Thoracic aorta (tissue), 2 donors: ENCODE measurements at places on chromosomes 5 and 9. TPM values are rescaled to one million over a fixed set of nuclear protein-coding genes. Genes with fewer than 3 reads are reported as not detected.
A peak's percentile ranks its signal among the peaks of the same experiment; 100 is the strongest.

GRCh38 chr9:36949466-36949865 is 84.6 kb downstream of the PAX5 start:
- H3K27ac ChIP-seq: no peak overlapping the region
- no peaks in the 10 kb centered on the region for H3K27me3 ChIP-seq
- no peaks in the 10 kb centered on the region for H3K4me1 ChIP-seq
- DNase-seq: no peak

The TRPM3 gene
- total RNA-seq: 2.1 TPM

DNA sequence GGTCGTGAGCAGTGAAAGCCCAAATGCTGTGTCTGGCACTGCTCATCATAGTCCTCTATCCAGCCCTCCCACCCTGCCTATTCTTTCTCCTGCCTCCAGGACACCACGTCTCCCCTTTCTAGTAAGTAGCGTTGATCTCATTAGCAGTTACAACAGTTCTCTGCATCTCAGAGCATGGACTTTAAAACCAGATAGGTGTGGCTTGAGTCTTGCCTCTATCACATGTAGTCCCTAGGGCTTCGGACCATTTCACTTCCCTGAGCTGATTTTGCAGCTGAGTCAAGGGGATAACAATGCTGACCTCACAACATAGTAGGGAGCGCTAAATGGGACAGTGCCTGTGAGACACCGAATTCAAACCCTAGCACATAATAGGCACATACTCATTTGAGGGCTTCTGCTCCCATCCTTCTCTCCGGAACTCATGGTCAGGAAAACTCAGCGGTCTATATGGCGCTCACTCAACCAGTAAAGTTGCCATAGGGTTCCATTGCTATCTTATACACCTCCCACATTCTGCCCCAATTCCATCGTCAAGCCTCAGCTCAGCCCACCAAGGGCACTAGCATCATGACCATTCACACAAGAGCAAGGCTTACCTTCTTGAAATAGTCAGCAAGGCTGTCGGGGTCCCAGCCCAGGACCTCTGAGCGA is 515 bp downstream of the LCP2 start:
- no peaks in the 10 kb centered on the region for H3K27me3 ChIP-seq
- H3K4me3 ChIP-seq: peak overlapping the region; percentile 69
- DNase-seq: no peak
- no peaks in the 10 kb centered on the region for H3K4me1 ChIP-seq
- H3K36me3 ChIP-seq: no peaks in the 10 kb centered on the region

GRCh38 chr5:147554261-147554817 is 44.5 kb upstream of the DPYSL3 start:
- H3K36me3 ChIP-seq: no peaks in the 10 kb centered on the region
- no peak for DNase-seq
- H3K27ac ChIP-seq: peak overlapping the region; percentile 88

- no peak overlapping the region for H3K27ac ChIP-seq
- no peaks in the 10 kb centered on the region for H3K27me3 ChIP-seq
- H3K4me1 ChIP-seq: no peaks in the 10 kb centered on the region
Measured at GRCh38 chr9:108550106-108550505, 305.7 kb downstream of the ACTL7B start.

- H3K36me3 ChIP-seq: no peaks in the 10 kb centered on the region
- H3K27me3 ChIP-seq: no peaks in the 10 kb centered on the region
- no peak for DNase-seq
- H3K27ac ChIP-seq: no peak overlapping the region
Measured at GRCh38 chr5:175226506-175226905, 217.5 kb downstream of the DRD1 start.

The LEAP2 gene
- total RNA-seq: not detected

The DPH7 gene
- total RNA-seq: 36.8 TPM

DNA sequence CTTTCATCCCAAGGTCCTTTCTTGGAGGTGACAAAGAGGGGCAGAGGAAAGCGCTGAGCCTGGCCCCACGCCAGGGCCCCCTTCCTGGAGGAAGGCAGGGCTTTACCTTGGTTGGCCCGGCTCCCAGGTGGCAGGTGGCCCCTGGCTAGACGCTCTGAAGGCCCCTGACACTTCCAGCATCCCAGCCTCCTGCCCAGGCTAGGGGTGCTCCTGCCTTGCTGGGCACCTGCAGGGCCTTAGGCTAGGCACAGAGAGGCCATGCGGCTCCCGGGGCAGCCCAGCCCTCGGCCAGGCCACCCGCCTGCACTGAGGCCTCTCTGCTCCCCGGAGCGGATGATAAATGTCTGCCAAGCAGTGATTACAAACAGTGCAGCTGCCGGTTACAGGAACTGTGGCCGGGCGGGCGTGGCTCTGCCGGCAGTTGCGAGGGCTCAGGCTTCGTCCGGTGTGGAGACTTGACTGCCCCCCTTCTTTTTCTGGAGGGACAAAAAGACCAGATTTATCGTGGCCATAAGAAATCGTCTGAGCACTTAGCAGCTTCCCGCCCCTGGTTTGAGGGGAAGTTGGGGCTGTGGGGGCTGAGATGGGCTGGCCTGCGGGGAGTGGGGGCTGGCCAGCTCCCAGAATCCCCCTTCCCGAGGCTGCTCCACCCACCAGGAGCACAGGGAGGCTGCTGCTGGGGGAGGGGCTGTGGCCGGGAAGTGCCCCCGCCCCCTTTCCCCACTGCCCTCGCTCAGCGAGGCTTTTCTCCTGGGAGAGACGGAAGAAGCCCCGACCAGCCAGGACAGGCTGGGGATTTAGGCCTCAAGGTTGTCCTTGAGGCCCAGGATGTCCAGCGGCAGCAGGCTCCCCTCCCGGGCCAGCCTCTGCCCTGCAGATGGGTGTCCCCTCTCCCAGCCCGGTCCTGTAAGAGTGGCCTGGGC is 31.6 kb upstream of the UBAC1 start:
- H3K4me1 ChIP-seq: peaks cover 13% of the 10 kb centered on the region
- peak overlapping the region; percentile 22 for H3K27ac ChIP-seq
- peak; percentile 49 for DNase-seq

- DNase-seq: peak; percentile 57
- H3K4me3 ChIP-seq: no peak overlapping the region
- H3K27me3 ChIP-seq: no peaks in the 10 kb centered on the region
- no peak overlapping the region for H3K27ac ChIP-seq
Measured at GRCh38 chr9:81671880-81672280, 17.5 kb downstream of the TLE1 start.

DNA sequence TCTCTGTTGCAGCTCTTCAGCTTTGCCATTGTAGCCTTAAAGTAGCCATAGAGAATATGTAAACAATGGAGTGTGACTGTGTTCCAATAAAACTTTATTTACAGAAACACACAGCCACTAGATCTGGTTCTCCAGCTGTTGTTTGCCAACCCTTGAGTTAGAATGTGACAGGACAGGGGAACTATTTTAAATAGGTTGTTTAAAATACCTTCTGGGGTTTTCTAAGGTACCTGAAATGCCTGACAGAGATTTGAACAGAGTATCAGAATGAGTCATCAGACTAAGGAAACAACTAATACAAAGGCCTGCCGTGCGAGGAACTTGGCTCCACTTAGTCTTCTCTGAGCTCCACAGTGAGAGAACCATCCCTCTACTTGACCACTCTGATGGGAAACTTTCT is 85.4 kb downstream of the HSD17B4 start:
- no peaks in the 10 kb centered on the region for H3K4me1 ChIP-seq
- H3K4me3 ChIP-seq: no peak overlapping the region
- H3K36me3 ChIP-seq: no peaks in the 10 kb centered on the region
- no peaks in the 10 kb centered on the region for H3K27me3 ChIP-seq

GRCh38 chr5:164742025-164742424 is 1236.6 kb downstream of the MAT2B start:
- H3K4me3 ChIP-seq: no peak overlapping the region
- no peak for DNase-seq
- no peaks in the 10 kb centered on the region for H3K4me1 ChIP-seq
- H3K27ac ChIP-seq: no peak overlapping the region
- H3K27me3 ChIP-seq: no peaks in the 10 kb centered on the region
- H3K36me3 ChIP-seq: no peaks in the 10 kb centered on the region

The GADD45G gene
- 5.8 TPM for total RNA-seq

DNA sequence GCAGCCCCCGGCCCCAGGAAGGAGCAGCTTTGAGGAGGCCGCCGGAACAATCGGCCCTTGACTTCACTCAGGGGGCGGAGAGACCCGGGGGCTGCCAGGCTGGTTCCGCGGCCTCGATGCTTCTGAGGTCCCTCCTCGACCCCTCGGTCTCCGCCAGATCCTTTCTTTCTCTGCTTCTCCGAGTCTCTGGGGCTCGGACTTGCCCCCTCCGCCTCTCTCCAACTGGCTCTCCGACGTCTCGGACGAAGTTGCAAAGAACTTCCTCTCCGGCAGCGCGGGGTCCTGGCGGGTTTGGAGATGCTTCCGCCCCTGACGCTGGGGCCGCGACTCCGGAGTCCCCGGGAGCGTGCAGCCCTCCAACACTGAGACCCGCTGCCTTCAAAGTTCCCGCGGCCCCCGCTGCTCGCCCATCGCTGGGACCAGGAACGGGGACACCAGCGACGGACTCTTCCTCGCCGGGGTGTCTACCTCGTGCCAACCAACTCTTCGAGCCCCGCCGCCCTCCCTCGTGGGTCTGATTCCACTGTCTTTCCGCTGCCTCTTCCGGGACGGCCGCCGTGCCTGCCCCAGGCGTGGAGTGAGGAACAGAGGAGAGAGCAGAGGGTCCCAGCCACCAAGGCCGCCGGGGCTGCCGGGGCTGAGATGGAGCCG is 7.0 kb downstream of the PAX5 start:
- no peak for DNase-seq
- no peak overlapping the region for H3K27ac ChIP-seq
- H3K4me1 ChIP-seq: peaks cover 33% of the 10 kb centered on the region
- peak overlapping the region; percentile 69 for H3K4me3 ChIP-seq
- peaks cover 20% of the 10 kb centered on the region for H3K27me3 ChIP-seq
- no peaks in the 10 kb centered on the region for H3K36me3 ChIP-seq

The PCDHB8 gene
- 0.95 TPM for total RNA-seq

- no peaks in the 10 kb centered on the region for H3K4me1 ChIP-seq
- no peak for DNase-seq
- H3K36me3 ChIP-seq: peaks cover 15% of the 10 kb centered on the region
- H3K27ac ChIP-seq: no peak overlapping the region
- no peaks in the 10 kb centered on the region for H3K27me3 ChIP-seq
- no peak overlapping the region for H3K4me3 ChIP-seq
Measured at GRCh38 chr9:135858491-135859185, 48.7 kb downstream of the CAMSAP1 start.

- no peak overlapping the region for H3K4me3 ChIP-seq
- no peaks in the 10 kb centered on the region for H3K4me1 ChIP-seq
- no peak for DNase-seq
- H3K36me3 ChIP-seq: no peaks in the 10 kb centered on the region
- H3K27ac ChIP-seq: no peak overlapping the region
Measured at GRCh38 chr9:114721491-114722079, 39.6 kb upstream of the TEX48 start.

The CCL21 gene
- total RNA-seq: 9.3 TPM

The GDNF gene
- total RNA-seq: not detected

DNA sequence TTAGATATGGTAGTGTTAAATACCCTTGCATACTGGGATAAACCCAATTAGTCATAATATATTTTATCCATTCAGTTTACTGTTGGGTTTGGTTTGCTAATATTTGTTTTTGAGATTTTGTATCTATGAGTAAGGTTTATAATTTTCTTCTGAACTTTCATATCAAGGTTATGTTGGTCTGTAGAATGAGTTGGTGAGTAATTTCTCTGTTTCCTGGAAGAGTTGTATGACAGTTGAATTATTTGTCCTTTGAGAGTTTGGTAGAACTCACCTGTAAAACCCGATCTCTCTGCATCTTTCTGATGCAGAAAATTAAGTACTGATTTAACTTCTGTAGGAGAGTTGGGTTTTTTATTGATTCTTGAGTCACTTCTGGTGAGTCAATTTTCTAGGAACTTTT is 20.4 kb downstream of the DDX4 start:
- H3K4me3 ChIP-seq: no peak overlapping the region
- no peaks in the 10 kb centered on the region for H3K36me3 ChIP-seq
- H3K27me3 ChIP-seq: no peaks in the 10 kb centered on the region
- no peak for DNase-seq

DNA sequence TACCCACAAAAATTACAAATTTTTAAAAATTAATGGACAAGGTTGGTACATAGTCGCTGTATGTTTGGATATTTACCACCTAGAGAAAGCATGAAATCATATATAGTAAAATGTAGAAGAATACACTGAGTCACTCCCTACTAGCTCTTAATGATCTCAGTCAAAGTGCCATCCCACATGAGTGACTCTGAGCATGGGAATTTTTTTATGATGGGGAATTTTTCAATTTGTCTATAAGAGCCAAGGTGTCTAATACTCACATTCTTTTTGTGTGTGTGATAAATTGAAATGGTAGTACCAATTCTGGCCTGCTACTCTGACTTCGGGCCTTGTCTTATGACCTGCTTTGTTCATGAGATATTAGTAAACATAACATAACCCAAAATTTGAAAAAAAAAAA is 483.2 kb downstream of the CDH10 start:
- no peak overlapping the region for H3K27ac ChIP-seq
- DNase-seq: no peak
- no peaks in the 10 kb centered on the region for H3K4me1 ChIP-seq
- H3K4me3 ChIP-seq: no peak overlapping the region
- no peaks in the 10 kb centered on the region for H3K27me3 ChIP-seq

GRCh38 chr9:86093788-86094555 is 5.4 kb downstream of the GOLM1 start:
- H3K27ac ChIP-seq: no peak overlapping the region
- H3K4me1 ChIP-seq: peaks cover 10% of the 10 kb centered on the region
- no peak for DNase-seq
- H3K36me3 ChIP-seq: no peaks in the 10 kb centered on the region
- H3K4me3 ChIP-seq: no peak overlapping the region

GRCh38 chr5:156181656-156182055 is 145.3 kb upstream of the SGCD start:
- no peak overlapping the region for H3K4me3 ChIP-seq
- H3K27ac ChIP-seq: no peak overlapping the region
- no peaks in the 10 kb centered on the region for H3K36me3 ChIP-seq
- H3K27me3 ChIP-seq: no peaks in the 10 kb centered on the region
- DNase-seq: no peak

The ADRA1B gene
- 53.3 TPM for total RNA-seq

- peaks cover 4% of the 10 kb centered on the region for H3K36me3 ChIP-seq
- H3K4me1 ChIP-seq: peaks cover 46% of the 10 kb centered on the region
- H3K4me3 ChIP-seq: peak overlapping the region; percentile 54
- peak overlapping the region; percentile 94 for H3K27ac ChIP-seq
Measured at GRCh38 chr9:136086213-136086881, 8.7 kb downstream of the NACC2 start.

GRCh38 chr5:65760504-65761275 is 38.7 kb downstream of the NLN start:
- H3K4me1 ChIP-seq: no peaks in the 10 kb centered on the region
- H3K4me3 ChIP-seq: no peak overlapping the region
- DNase-seq: no peak
- H3K27me3 ChIP-seq: no peaks in the 10 kb centered on the region
- no peaks in the 10 kb centered on the region for H3K36me3 ChIP-seq

GRCh38 chr5:123358751-123359150 is 64.5 kb downstream of the CEP120 start:
- H3K4me1 ChIP-seq: peaks cover 47% of the 10 kb centered on the region
- DNase-seq: no peak
- no peak overlapping the region for H3K27ac ChIP-seq
- no peak overlapping the region for H3K4me3 ChIP-seq
- no peaks in the 10 kb centered on the region for H3K27me3 ChIP-seq
- no peaks in the 10 kb centered on the region for H3K36me3 ChIP-seq

The SPARC gene
- total RNA-seq: 1,654 TPM

The LHX3 gene
- not detected for total RNA-seq
